ENCODE measurements at places on chromosomes 3 and 15.

DNA sequence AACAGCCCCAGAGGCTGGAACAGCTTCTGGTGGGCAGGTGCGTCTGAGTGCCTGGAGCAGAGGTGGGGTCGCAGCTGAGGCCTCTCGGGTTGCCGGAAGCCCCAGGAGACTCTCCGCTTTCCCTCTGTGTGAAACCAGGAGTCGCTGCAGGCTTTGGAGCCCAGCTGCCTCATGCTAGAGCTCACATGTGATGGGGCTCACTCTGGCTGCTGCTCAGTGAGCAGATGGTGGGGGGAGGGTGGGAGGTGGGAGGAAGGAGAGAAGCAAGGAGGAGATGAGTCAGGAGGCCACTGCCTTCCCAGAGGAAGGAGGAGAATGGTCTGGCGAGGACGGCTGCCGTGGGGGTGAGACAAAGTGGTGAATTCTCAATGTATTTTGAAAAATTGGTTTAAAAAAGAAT is 290.1 kb upstream of the CHRNA7 start:
- no peak for DNase-seq

GRCh38 chr3:68891280-68891943 is 40.9 kb downstream of the TAFA4 start:
- no peak for DNase-seq

GRCh38 chr3:121758727-121759450 is 9.3 kb upstream of the GOLGB1 start:
- DNase-seq, result no peak

DNA sequence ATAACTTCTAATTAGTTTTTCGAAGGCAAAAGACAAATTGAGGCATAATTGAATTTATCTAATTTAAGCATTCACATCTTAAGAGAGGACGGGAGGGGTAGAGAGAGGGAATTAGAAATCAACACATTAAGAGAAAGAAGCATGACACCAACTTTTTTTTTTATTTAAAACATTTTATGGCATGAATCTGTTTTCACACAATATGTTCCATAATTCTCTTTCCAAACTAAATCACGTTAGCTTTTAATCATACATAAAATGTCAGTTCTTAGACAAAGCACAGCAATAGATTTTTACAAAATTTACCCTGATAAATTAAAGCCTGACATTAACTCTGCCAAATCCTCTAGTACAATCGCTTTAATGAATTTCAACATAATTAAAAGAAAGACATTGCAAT is 600.8 kb upstream of the ROBO1 start:
- no peak for DNase-seq

DNA sequence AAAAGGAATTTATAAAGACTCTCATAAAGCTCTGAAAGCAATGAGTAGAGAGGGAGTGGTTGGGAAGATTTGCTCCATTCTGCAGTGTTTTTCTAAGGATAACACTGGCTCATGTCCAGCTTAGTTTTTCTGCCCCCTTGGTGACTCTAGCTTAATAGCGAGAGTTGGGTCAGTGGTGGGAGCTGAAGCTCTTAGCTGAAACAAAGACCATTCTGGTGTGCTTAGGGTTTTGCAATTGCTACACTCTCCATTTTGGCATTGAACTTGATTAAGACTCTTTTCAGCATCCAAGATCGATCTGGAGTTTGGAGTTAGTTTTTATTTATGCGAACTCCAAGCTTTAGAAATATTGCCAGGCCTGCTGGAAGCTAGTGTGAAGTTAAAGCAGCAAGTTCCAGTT is 98.0 kb downstream of the ATG7 start:
- no peak for DNase-seq

DNA sequence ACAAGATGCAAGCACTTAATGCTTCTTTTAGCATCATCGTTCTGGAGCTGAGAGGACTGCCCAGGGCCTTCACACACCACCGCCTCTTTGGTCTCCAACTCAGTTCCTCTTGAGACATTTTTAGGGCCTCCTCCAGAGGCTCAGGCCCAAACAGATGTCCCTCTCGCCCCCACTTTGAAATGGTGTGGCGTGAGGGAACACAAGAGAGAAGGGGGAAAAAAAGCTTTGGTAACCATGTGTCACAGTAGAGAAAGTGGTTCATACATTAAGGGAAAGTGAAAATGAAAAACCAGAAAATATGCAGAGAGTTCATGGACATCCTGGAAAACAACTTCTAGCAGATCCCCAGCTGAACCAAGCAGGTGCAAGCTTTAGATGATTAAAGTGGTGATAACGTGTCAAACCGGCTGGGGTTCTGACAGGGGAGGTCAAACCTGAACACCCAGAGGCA is 33.1 kb upstream of the FOXP1 start:
- DNase-seq, result no peak
